Stimulated activated CD4-positive, alpha-beta T cell treated with anti-CD3 and anti-CD28 coated beads, Interleukin-12 subunit alpha, Interleukin-12 subunit beta, amount 100 ng/mL, for 24 hours (primary cell): ENCODE measurements at places on chromosomes 16 and 17.

- DNase-seq = no peak
Observed at GRCh38 chr17:76076146-76076764, 1.7 kb downstream of the GALR2 start.

DNA sequence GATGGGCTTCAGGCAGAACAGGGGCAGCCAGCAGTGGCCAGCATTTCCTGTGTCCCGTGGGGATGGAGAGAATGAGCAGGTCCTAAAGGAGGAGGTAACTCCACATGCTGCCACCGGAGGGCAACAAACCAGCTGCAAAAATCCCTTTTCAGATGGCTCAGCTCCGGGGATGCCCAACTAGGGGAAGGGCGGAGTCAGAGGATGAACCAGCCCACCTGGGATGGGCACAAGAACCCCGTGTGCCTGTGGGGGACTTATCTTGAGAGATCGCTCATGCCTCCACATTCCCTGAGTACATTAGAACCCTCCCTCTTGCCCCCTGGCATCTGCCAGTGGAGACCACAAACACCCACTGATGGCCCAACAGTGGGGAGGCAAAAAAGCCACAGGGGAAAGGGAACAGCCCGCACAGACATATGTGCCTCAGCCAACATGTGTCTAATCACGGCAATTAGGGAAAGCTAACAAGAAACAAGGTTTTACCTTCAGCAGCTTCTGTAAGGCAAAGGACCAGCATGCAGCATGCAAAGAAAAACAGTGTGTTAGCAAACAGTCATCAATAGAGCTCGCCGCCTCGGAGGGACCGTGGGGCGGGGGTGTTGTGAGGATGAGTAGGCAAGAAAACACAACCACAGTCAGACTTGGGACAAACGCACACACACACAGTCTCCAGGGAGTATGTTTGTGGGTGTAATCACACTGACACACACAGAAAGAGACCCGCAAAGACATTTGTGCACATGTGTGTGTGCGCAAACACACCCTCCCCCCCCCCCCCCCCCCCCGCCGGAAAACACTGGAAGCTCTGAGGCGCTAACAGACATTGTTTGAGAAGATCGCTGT, 64.0 kb downstream of the MYO18A start:
- peak; percentile 42 for DNase-seq

DNA sequence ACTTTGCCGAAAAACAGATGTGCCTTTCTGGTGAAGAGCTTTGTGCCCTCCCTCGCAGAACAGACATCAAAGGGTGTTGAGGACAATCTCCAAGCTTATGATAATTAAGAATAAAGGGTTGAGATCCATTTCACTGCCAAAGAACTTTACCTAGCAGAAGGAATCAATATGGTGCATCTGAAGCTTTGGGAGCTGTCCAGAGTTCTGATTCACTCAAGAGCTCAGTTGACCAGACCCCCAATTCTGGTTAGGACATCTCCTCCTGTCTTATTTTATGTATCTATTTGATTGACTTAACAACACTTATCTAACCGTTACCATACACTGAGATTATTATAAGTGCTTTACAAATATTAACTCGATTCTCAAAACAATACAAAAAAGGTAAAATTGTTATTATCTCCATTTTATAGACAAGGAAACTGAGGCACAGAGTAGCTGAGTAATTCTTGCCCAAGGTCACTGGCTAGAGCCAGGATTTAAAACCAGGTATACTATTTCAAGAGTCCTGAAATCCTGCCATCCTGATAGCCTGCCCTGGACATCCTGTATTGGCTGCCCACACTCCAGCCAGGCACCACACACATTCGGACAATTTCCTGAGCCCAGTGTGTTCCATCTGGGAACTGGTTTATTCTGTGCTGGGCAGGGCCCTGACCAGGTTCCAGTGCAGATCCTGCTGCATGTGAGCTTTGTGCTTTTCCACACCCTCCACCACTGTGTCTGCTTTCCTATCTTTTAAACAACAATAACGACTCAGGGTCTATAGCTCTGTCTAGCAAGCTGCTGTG, 29.8 kb downstream of the PITPNM3 start:
- DNase-seq = no peak

- DNase-seq = no peak
Observed at GRCh38 chr17:31497431-31497830, 106.0 kb downstream of the RAB11FIP4 start.

- DNase-seq = no peak
Observed at GRCh38 chr16:85485379-85485778, 127.7 kb upstream of the GSE1 start.

DNA sequence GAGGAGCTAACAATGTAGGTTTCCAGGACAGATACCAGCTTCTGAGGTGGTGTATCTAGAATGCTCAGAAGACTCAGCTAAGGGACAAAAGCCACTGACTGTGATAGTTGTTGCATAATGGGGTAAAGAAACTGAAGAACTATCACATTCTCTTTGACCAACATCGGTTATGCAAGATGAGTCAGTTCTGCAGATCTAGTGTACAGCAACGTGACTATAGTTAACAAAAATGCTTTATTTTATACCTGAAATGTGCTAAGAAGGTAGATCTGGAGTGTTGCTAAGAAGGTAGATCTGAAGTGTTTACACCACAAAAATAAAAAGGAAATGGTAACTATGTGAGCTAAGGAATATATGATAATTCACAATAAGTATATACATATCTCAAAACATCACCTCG, 2.5 kb downstream of the KRTAP9-6 start:
- DNase-seq = no peak

DNA sequence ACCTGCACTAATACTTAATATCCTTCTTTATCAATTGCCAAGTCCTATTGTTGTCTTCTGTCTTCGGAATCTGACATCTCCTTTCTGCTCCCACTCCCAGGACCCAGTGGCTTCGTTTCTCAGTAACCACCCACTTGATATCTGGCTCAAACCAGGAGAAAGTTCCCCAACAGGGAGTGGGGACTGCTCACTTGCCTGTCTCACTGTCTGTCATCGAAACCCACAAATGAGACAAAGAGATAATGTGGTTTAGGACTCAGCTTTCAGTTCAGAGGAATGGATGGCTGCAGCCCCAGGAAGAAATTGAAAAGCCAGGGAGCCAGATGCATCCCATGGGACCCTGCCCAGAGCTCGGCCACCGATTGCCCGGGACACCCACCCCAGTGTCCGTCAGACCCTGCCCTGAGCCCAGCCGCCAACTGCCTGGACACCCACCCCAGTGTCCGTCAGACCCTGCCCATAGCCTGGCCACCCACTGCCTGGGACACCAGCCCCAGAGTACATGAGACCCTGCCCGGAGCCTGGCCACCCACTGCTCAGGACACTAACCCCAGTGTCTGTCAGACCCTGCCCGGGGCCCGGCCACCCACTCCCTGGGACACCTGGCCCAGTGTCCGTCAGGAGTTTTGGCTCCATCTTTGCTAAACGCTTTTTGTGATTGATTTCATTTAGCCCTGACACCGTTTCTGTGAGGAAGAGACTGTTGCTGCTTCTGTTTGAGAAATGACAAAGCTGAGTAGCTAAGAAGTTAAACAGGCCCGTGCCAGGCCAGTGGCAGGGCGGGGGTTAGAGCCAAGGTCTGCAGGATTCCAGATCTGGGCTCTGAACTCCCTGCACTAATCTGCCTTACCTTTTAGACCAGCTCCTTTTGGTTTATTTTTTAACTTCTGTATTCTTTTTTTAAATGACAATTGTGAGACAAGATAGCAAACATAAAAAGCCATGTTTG, 251.4 kb downstream of the PHKB start:
- DNase-seq = no peak

DNA sequence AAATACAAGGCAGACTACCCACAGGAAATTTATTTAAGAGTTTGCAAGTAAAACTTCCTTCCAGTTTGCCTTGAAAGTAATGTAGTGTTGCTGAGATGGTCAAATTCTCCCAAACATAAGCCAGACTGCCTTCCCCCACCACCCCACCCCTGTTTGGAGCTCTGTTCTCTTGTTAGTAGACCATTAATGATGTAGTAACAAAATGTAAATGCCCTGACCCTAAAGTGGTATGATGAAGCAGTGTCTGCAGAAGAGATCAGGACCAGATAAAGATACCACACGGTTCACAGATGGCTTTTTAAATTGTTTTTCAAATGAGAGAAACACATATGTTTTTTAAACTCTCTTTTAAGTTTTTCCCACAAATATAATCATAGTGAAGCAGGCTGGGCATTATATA, 136.4 kb upstream of the TMEM97 start:
- DNase-seq = no peak

- DNase-seq = no peak
Observed at GRCh38 chr16:67425061-67425460, 5.9 kb upstream of the HSD11B2 start.

- no peak for DNase-seq
Observed at GRCh38 chr17:48799069-48799723, 17.8 kb downstream of the TTLL6 start.

DNA sequence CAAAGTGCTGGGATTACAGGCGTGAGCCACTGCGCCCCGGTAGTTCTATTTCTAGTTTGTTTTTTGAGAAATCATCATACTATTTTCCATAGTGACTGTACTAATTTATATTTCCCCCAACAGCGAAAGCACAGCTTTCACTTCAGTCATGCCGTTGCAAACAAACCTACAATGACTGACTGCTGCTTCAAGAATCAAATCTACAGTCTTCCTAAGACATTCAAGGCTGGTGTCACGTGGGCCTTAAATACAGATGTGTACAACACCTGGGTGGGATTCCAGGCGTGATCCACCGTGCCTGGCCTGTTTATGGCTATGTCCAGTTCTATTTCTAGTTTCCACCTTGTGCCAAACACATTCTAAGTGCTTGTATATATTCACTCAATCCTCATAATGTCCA, 72.0 kb downstream of the ABCC6 start:
- DNase-seq = no peak

GRCh38 chr17:40124279-40125141, 2.7 kb downstream of the MSL1 start:
- no peak for DNase-seq

DNA sequence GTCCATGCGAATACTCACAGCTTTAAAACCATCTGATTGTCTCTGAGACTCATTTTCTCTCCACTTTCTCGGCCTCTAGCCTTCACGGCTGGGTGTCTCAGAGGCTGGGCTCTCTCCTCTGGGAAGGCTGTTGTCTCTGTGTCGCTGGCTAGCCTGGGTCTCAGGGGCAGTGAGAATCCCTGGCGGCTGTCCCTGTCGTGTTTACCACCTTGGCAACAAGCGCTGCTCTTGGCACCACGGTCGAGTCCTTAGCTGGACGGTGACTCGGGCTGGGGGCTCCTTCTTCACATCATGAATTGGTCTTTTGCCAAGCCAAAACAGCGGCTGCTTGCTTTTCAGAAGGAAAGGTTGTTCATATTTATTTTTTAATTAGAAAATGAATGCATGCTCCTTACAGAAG, 81.1 kb downstream of the MSI2 start:
- no peak for DNase-seq

GRCh38 chr16:24723663-24724062, 5.8 kb upstream of the TNRC6A start:
- DNase-seq = no peak

- DNase-seq = no peak
Observed at GRCh38 chr16:83137326-83137781, 510.6 kb downstream of the CDH13 start.

DNA sequence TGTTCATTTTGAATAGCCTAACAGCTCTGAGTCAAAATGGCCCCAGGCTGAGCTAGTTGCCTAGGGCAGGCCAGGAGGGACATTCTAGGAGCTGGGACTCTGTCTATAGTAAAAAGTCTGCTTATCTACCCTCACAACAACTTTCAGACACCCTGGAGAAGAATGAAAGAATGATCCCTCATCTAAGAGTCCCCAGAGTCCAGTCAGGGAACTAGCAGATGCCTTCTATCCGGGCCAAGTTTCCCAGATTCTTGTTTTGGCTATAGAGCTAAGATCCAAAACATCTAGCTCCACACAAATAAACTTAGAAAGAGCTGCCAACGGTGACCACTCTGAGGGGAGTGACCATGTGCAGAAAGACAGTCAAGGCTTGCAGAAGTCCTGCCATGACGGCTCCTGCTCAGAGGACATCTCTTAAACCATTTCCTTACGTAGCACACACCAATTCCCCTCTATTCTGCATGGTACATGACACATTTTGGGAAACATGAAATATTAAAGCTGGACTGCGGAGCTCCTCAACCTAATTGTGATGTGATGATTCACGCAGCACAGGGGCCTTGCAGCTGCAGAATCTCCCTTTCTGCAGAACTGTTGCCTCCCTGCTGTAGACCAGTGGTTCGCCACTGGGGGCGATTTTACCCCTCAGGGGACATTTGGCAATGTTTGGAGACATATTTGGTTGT, 24.2 kb downstream of the FAM20A start:
- no peak for DNase-seq

- DNase-seq = no peak
Observed at GRCh38 chr17:47873200-47874090, 22.5 kb upstream of the SP6 start.

DNA sequence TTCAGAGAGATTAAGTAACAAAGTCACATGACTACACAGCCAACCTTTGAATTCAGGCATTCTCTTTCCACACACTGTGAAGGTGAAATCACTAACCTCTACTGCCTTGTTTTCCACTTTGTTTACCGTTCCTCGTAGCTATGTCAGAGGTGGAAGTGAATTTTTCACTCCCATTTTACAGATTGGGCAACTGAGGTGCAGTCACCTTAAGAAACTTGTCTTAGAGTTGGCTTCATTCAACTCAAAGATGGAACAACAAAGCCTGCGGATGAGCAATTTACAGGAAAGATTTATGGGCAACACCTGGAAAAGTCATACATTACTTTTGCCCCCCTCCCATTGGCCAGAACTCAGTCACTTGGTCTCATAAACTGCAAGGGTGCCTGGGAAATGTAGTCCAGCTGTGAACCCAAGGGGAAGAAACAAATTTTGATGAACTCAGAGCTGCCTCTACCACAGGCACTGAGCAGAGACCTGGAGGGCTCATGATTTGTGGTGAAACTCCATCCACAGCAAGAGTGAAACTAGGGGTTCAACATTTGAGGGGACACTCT, 784.6 kb upstream of the EEF2KMT start:
- DNase-seq = no peak

GRCh38 chr16:4381072-4381934, 9.7 kb downstream of the VASN start:
- no peak for DNase-seq
